ENCODE measurements at places on chromosomes 1 and 21.

DNA sequence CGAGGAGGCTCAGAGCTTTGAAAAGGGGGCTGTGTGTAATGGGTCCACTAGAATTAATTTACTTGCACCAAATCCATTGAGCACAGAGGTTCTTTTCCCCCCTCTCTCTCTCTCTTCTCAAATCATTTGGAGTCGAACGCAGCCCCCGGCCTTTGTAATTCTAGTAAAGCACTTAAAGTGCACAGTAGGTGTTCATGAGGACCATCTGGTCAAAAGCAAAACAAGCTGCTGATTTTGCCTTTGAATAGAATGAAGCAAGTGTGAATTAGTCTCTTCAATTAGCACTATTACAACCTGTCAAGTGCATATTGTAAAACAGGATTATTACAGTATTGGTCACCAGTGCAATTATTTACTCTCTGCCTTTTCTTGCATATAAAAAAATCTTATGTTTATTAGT is 259.9 kb downstream of the FAF1 start:
- DNase-seq = no peak

- no peak for DNase-seq
Measured at GRCh38 chr1:15477646-15478212, 1.8 kb downstream of the CELA2B start.

DNA sequence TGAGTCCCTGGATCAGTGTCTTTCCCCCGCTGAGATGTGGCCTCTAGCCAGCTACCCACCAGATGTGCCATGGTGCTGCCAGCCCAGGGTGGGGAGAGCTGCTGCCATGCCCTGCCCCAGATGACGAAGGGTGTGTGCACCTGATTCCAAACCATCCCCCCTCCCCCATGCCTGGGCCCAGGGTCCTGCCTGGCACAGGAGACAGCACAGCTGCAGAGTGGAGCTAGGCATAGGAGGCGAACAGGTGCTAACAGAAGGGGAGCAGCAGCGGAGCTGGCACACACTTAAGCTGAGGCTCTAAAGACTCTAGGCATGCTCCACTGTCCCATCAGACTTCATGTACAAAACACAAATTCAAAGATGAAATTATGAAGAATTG is 9.0 kb upstream of the LDLRAP1 start:
- DNase-seq = no peak

DNA sequence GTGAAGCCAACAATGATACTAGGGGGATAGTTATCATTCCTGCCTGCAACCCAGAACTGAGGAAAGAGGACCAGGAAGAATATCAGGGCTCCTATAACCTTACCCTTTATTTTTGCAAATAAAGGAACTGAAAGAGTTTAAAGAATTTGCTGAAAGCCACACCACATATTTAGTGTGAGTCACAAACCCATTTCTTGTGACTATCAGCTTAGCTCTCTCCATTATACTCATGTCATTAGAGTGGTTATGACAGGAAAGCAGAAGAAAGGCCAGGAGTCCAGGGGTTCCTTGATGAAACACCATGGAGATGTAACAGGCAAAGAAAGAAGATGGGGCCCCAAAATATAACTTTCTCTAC is 141.1 kb upstream of the SAMSN1 start:
- no peak for DNase-seq

DNA sequence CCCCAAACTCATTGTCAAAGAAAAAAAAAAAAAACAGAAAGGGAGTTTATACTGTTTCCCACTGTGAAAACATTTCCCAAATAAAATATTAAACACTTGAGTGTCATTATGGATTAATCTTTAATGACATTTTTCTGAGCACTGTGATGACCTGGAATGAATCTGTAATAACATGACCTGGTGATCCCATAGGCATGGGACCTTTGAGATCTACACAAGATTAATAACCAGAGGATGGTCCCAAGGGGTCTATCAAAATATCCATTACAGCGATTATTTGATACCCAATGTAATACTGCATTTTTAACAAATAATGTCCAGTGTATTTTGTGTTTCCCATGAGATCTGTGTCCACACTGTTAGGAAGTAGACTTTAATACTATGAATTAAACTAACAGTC is 32.4 kb upstream of the NCAM2 start:
- DNase-seq = no peak

DNA sequence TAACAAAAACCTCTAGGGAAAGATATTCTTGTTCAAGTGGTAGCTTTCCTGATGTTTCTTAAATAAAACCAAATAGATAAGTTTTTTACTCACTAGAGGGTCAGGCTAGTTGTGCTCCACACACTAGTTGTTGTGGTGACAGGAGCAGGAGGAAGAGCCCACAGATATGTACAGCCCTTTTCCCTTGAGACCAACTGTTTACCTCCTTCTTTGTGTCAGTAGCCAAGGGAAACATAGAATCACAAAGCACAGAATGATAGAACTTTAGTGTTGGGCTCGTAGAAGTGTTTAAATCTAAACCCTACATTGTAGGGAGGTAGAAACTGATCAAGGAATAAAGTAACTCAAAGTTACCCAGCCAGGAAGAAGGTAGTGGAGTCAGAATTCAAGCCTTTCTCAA is 309.0 kb downstream of the CTH start:
- DNase-seq = no peak

DNA sequence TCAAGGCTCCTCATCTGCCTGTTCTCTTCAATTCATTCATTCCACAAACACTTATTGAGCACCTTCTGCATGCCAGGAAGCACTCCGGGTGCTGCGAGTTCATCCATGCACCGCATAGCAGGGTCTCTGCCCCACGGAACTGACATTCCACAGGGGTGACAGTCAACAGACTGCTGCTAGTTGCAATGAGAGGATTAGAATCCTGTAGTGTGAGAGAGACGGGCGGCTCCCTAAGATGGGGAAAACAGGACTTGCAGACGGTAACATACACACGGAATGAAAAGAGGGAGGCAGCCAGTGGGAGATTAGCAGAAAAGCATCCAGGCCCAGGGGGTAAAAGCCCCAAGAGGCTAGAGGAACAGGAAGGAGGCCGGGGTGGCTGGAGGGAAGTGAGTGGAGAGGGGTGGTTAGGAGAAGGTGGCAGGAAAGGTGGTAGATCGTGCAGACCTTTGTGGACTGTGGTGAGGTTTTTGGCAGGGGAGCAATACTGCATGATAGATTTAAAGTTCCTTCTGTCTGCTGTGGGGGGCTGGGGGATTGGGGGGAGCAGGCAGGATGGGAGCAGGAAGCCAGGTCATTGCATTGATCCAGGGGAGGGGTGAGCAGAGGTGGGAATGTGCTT is 6.6 kb downstream of the TNFRSF8 start:
- no peak for DNase-seq
